Stimulated activated CD4-positive, alpha-beta T cell treated with anti-CD3 and anti-CD28 coated beads, Interleukin-12 subunit alpha, Interleukin-12 subunit beta, amount 100 ng/mL, for 24 hours (primary cell): ENCODE measurements at places on chromosomes 6 and 20.

- no peak for DNase-seq
Measured at GRCh38 chr6:104537180-104537579, 322.5 kb downstream of the HACE1 start.

GRCh38 chr6:14638435-14638905 is 520.9 kb downstream of the CD83 start:
- DNase-seq: no peak

GRCh38 chr20:25145131-25145530 is 50.4 kb upstream of the ENTPD6 start:
- DNase-seq: no peak

GRCh38 chr20:37913567-37914366 is 10.8 kb downstream of the VSTM2L start:
- no peak for DNase-seq

GRCh38 chr6:13397359-13398068 is 69.2 kb upstream of the TBC1D7 start:
- no peak for DNase-seq

DNA sequence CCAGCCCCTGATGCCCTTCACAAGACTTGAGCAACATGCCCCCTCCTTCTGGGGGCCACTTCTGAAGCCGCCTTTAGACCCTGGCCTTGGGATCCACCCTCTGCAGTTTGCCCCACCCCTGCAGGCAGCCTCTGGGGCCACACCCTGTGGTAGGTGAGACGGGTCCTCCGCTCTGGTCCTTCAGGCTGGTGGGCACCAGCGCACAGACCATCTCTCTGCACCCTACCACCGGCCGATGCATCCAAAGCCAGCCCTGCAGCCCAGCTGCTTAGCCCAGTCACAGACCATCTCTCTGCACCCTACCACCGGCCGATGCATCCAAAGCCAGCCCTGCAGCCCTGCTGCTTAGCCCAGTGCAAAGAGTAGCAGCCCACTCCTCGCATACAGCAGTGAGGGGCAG is 159.3 kb upstream of the ECI2 start:
- no peak for DNase-seq

DNA sequence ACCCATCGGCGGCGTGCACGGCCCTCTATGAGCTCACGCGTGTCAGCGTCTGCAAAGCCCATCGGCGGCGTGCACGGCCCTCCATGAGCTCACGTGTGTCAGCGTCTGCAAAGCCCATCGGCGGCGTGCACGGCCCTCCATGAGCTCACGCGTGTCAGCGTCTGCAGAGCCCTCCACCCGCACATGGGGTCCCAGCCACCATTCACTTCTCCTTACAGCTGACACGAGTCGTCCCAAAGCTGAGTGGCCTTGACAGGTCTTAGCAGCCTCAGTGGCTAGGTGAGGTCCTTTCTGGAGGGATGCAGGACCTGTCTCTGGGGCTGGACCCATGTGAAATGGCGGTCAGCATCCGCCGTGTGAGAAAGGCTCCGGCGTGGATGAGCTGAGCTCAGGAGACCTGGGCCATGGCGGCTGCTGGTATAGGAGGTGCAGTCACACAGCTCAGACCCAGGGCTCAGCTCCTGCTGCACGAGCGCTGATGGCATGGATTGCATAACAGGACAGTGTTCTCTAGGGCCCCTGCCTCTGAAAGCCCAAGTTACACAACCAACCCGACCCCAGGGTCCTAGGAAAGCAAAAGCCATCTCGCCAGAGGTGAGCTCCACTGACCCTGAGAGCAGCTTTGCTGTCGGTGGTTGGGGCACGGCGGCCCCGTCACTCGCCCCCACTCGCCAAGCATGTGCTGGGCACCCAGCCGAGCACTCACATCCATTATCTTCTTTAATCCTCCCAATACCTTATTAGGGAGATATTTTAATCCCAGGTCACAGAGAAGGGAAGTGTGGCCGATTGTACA is 38.9 kb downstream of the DLL1 start:
- DNase-seq: no peak

DNA sequence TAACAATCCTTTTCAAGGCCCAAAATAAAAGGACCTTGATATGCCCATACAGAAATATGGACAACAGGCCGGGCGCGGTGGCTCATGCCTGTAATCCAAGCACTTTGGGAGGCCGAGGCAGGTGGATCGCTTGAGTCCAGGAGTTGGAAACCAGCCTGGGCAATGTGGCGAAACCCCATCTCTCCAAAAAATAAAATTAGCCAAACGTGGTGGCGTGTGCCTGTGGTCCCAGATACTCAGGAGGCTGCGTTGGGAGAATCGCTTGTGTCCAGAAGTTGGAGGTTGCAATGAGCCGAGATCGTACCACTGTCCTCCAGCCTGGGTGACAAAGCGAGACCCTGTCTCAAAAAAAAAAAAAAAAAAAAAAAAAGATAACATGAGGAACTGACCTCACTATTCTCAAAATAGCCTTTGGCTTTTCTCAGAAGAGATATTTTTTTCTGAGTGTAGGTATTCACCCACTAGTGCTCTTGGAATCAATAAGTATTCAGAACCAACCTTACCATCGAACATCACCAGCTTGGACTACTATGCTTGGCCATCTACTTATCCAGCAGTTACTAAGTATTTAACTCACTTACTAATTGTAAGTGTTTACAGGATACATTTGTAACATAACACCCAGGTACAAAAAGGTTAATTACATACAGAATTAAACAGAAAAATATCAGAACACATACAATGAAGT is 99.2 kb downstream of the OR2B2 start:
- DNase-seq: no peak

DNA sequence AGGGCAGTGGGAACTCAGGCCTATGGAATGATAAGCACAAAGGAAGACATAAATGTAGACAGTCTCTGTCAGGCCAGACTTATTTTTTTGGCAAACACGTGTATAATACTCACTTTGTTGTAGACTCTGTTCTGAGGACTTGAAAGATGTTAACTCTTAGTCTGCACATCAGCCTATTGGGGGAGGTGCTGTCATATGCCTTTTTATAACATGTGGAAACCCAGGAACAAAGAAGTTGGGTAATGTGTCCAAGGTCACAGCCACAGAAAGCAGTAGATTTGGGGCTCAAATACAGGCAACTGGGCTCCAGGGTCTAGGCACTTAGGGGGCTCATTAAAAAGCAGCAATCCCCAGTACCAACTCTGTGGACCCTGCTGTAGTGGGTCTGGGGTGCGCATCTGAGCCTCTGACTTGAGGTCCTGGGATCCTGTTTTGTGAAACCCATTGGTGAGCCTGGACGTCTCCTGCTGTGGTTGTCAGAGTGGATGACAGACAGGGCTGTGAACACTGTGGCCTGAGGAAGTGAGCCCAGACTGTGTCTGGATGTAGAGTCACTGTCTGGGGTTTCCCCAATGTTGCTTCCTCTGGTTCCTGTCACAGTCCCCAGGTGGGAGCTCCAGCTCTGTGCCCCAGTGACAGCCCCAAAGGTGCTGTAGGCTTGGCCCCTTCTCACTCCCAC is 50.0 kb downstream of the CDH26 start:
- DNase-seq: no peak

DNA sequence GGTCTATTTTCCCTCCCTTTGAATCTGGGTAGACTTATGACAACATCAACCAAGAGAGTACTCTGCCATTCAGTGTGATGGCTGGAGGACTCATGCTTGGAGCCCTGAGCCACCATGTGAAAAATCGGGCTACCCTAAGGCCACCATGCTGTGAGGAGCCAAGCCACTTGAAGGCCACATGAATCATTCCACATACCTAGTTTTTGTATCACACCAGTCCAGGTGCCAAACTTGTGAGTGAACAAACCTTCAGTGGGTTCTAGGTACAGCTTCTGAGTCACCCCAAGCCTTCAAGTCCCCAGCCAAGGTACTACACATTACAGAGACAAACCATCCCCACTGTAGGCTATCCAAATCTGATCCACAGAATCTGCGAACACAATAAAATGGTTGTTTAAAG is 37.4 kb upstream of the E2F3 start:
- DNase-seq: no peak

GRCh38 chr6:100335991-100336390 is 128.7 kb downstream of the SIM1 start:
- DNase-seq: no peak

GRCh38 chr6:56349194-56349593 is 101.8 kb upstream of the COL21A1 start:
- DNase-seq: no peak

GRCh38 chr6:35521235-35521634 is 8.5 kb upstream of the TULP1 start:
- DNase-seq: no peak

GRCh38 chr6:38518511-38519304 is 121.0 kb downstream of the BTBD9 start:
- no peak for DNase-seq
